ENCODE measurements at places on chromosomes 1 and 21.

DNA sequence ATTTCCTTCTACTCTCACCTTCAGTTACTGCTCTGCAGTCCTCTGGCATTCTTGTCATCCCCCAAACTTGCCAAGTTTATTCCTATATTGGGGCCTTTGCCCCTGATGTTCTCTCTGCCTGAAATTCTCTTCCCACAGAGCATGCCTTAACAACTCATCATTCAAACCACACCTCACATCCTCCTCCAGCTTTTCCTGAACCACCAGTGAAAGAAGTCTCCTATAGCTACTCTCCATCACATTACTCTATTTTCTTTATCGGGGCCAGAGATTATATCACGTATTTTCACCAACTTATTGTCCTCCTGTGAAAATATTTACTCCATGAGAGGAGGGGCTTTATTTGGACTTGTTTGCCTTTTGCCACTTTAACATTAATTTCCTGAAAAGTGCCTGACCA lies 32.1 kb downstream of the EXTL2 start:
- no peak for DNase-seq

DNA sequence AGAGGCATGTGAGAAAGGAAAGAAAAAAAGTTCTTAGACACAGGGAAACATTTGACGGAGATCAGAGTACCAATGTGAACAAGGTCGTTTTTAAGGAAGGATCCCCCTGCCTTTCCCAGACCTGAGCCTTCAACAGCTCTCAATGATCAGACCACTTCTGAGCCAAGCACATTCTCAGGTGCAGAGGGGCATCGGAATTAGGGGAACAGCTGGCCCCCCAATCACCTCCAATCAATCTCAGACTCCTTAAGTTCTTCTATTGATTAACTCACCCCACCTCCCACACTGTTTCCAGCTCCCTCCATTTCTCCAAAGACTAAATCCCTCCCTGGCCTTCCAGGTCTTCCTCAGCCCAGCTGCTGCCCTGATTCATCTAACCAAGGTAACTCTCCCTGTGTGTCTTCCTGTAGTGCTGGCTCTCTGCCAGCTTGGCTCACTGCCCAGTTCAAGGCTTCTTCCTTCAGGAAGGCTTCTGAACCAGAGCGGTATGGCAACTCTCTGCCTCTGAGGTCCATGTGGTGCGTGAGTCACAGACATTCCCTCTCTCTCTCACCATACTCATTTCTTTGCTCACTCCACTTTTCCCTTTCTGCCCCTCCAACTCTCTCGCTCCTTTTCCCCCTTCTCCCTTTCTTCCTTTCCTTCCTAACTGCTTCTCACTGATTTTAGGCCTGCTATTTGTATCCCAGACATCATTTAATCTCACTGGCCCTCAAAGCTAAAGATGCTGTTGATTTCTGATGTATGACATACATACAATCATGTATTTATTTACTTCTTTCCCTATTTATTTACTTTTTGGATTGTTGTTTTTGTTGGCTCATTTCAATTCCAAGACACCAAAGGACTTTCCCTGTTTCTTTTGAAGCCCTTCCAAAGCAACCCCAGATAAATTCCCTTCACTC lies 18.1 kb downstream of the CFAP45 start:
- DNase-seq = peak; percentile 99

GRCh38 chr1:102498929-102499328 lies 502.2 kb upstream of the OLFM3 start:
- DNase-seq = no peak

DNA sequence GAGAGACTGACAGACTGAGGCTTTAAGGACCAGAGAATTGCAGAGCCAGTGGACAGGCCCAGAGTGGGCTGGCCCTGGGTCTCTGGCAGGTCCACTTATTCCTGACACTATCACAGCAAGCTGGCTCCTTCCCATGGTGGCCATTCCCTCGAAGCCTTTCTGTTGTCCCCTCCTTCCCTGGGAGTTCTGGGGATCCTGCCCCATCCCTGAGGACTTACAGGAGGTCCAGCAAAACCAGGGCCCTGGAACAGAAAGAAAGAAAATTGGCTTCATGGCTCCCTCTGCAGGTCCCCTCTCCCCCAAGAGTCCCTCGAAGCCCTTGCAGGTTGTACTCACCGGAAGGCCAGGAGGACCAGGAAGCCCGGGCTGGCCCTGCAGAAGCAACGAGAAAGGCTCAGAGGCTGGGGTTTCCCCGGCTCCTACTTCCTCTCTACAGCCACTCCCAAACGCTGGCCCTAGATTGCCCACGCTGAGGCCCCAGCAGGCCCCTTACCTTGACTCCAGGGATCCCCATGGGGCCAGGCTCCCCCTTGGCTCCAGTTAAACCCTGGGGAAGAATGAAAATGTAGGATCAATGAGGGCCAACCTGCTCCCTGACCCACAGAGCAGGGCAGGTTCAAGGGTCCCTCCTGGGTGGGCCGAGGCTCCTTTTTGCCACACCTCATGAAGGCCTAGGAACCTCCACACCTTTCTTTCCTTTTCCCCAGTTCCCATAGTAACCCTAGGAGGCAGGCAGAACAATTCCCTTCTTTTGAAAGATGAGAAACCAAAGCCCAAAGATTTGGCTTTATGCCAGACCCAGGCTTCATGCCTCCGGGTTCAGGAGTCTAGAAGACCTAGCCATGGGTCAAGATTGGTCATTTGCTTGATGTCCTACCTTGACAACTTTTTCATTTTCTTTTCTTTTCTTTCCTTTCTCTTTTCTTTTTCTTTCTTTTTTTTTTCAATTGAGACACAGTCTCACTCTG lies 4.6 kb downstream of the COL9A2 start:
- DNase-seq = peak; percentile 55

- DNase-seq = peak; percentile 98
These were observed 22.6 kb upstream of the RNF187 start for GRCh38 chr1:228464487-228464983.

DNA sequence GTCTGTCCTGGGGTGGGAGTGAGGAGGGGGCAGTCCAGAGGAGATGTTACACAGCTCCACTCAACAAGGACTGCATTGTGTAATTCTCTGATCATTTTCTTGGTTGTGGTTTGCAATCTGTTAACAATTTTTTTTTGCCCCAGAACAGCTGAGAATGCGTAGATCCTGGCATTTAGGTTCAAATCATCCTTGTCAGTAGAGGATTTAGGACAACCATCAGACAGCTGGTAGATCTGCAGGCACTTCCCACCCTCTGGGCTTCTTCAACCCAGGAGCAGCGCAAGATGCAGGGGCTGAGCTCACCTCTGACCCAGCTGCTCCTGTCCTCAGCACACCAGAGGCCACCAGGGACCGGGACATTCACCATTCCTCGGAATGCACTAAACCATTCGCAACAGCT lies 13.5 kb downstream of the BCAR3 start:
- DNase-seq = no peak

- DNase-seq = peak; percentile 89
These were observed 114.8 kb upstream of the BARHL2 start for GRCh38 chr1:90831910-90832309.

DNA sequence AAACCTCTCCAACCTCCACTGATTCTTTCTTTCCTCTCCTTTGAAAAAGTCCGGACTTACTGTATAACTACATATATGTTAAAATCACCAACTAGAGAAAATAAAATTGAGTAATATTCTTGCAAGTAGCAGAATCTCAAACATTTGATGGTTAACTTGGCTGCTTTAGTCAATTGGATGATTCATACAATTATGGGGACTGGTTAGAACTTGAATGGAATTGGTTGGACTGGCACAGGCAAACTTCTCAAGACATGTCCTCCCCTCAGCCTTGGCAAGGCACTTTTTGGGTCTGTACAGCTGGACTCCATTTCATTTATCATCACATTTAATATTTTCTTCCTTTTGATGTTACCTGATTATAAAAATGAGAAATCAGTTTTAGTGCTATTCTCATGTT lies 6.5 kb downstream of the WLS start:
- DNase-seq = no peak

- DNase-seq = no peak
These were observed 66.8 kb downstream of the EPB41 start for GRCh38 chr1:28981210-28981609.

DNA sequence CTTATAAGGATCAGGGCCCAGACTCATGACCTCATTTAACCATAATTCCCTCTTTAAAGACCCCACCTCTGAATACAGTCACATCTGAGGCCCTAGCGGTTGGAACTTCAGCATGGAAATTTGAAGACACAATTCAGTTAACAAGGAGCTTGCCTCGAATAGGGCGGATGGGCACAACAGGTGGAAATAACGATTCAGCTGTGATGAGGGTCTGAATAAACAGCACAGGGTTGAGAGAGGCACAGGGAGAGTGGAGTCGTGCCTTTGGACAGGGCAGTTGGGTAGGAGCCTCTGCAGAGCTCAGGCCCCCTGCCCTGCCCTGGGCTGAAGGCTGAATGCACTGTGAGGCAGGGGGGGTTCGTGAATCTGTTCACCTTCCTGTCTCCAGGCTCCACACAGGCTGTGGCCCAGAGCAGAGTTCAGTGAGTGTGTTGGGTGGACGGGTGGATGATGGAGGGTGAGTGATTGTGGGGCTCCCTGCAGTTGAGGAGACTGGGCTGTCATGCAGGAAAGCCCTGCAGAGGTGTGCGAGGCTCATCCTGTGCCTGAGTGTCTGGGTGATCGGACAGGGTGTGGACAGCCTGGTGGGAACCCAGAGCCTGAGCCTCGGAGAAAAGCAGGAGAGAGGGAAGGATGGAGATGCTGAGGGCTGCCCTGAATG lies 243.1 kb downstream of the FOXD2 start:
- no peak for DNase-seq

DNA sequence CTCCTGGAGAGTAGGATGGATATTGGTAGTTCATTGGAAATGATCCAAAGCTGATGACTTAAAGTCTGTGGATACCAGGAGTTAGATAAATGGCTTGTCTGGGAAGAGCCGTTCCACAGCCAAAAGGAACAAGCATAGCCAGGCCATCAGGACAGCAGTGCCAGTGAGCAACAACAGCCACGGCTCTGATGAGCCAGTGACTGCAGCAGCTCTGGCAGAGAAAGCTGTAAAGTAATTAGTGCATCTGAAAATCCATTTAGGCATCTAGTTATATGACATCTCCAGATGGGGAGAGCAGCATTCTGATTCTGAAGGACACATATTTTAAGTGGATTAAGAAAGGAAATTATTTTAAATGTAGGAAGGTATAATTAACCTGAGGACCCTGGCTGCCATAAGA lies 256.2 kb upstream of the PLXNA2 start:
- DNase-seq = peak; percentile 98

- peak; percentile 83 for DNase-seq
These were observed 82.0 kb upstream of the ROR1 start for GRCh38 chr1:63691701-63692425.

DNA sequence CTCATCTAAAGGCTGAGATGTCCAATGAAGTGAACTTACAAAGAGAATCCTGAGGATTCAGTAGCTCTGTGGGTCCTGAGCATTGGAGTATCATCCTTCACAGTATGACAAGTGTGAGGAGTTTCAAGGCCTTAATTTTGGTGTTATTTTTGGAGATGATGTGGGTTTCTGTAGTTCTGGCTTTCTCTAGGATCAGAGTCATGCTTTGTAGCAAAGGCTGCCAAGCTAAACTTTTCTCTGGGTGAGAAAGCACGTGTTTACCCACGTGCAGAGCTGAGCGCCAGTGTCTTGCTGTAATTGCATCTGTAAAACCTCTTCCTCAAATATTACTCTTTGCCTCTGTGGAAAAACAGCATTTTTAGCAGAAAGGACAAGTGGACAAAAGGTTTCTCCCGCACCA lies 387.8 kb upstream of the LYPLAL1 start:
- no peak for DNase-seq

GRCh38 chr1:227058321-227058751 lies 118.2 kb downstream of the COQ8A start:
- no peak for DNase-seq
